Islet precursor cell (in vitro differentiated cells): ENCODE measurements at places on chromosomes 5 and 9.
A peak's percentile ranks its signal among the peaks of the same experiment; 100 is the strongest.

DNA sequence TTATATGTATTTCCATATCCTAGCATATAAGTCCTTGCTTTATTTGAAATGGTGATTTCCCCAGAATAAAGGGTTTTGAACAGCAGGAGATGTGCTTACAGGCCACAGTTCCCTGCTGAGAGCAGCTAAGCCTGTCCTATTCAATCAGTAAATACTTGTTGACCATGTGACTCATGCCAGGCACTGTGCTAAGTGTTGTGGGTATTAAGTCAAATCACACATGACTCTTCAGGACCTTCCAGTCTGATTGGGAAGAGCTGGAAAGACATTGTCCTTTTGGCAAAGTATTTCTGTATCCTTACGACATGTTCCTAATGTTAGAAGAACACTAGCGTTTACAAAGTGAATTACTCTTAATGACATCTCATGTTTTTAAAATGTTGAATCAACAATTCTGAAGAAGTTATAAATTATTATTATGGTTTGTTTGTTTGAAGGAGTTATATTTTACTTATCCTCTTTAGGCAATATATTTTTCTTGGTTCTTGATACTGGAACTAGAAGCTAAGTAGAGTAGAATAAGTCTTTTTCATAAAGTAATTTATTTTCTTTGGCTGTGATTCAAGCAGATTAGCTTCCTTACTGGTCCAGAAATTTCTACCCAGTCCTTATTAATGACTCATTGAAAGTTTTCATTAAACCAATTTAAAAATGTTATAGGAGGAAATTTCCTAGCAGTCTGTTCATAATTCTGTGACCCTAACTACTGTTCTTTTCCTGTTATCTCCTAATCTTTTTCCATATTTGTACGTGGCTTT lies 82.1 kb downstream of the GAPVD1 start:
- DNase-seq: no peak

- no peak for DNase-seq
Observed at GRCh38 chr9:132923346-132923902, 21.0 kb downstream of the TSC1 start.

DNA sequence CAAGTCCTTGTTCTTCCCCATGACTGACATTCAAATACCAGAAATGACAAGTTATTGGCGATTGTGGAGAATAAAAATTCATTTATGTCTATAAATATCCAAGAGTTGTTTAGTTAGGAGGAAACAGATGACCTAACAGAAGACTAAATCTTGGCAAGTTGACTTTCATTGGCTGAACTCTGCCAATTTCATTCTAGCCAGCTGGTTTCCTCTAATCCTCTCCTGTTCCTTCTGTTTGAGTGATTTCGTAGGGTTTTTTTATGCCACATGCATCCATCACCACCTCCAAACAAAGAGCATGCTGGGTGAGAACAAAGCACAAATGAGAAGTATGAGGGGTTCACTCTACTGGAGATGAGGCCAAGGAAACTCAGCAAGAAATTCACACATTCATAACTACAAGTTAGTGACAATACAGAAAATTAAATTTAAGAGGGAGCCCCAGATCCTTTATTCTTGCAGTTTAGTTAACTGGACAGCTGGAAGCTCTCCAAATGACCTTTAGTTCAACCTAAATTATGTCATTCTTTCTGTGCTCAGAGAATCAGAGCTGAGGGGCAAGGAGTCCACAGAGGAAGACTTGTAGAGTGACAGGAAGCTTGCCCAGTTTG lies 932.0 kb downstream of the TLE4 start:
- no peak for DNase-seq

- no peak for DNase-seq
Observed at GRCh38 chr9:134932606-134933005, 14.9 kb upstream of the FCN1 start.

DNA sequence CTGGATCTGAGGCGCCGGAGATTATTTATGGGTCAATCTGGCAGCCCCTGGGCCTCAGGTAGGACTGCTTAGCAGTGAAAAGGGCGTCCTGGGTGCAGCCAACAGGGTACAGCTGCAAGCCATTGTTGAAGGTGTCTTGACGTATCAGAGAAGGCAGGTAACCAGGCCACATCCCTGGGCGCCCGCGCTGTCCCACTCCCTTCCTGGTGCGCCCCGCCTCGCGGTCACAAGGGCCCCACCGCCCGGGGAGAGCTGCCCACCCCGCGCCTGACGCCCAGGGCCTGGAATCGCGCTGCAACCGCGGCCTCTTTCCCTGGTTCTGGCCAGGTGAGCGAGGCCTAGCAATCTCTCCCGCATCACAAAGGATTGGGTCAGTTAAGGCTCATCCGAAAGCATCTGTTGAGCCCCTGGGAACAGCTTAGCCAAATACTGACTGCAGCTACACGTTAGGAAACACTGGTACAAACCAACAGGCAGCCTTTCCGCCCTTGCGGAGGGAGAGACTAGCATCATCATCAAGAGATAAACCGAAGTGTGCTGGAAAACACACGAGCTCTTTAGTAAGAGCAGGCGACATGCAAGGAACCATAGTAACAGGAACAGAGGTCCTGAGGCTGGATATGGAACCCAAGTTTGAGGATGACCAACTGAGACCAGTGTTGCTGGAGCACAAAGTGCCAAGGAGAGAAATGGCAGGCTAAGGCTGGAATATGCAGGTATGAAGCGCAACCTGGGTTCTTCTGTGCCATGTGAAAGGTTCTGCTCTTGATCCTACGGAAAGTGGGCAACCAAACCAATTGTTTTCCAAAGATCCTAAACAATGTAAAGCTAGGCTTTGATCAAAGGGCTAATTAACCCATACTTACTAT lies 3.6 kb downstream of the RPS23 start:
- DNase-seq: peak; percentile 69

GRCh38 chr9:136289651-136290507 lies 14.0 kb downstream of the CCDC187 start:
- no peak for DNase-seq

GRCh38 chr5:33309536-33310345 lies 131.0 kb upstream of the TARS1 start:
- no peak for DNase-seq

DNA sequence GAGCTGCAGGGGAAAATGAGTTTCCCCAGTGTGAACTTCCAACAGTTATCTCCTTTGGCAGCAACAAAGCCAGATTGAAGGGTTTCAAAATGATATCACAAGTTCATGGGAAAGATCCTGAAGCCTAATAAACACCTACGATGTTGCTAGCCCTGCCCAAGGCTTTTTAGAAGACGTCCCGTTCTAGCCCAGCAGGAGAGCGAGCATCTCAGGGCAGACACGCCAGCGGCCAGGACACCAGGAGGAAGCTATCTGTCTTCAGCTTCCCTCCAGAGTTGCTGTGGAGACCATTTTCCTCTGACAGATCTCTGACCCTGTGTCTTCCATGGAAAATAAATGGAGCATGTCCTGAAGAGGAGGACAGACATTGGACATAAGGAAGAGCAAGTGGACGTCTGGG lies 98.4 kb downstream of the FBXO38 start:
- no peak for DNase-seq

GRCh38 chr5:172223901-172224873 lies 30.2 kb downstream of the EFCAB9 start:
- no peak for DNase-seq

GRCh38 chr9:84921175-84921574 lies 251.6 kb downstream of the NTRK2 start:
- no peak for DNase-seq

- peak; percentile 58 for DNase-seq
Observed at GRCh38 chr9:96423322-96423984, 5.3 kb upstream of the ZNF367 start.

GRCh38 chr5:148968311-148968710 lies 94.6 kb downstream of the SH3TC2 start:
- no peak for DNase-seq

DNA sequence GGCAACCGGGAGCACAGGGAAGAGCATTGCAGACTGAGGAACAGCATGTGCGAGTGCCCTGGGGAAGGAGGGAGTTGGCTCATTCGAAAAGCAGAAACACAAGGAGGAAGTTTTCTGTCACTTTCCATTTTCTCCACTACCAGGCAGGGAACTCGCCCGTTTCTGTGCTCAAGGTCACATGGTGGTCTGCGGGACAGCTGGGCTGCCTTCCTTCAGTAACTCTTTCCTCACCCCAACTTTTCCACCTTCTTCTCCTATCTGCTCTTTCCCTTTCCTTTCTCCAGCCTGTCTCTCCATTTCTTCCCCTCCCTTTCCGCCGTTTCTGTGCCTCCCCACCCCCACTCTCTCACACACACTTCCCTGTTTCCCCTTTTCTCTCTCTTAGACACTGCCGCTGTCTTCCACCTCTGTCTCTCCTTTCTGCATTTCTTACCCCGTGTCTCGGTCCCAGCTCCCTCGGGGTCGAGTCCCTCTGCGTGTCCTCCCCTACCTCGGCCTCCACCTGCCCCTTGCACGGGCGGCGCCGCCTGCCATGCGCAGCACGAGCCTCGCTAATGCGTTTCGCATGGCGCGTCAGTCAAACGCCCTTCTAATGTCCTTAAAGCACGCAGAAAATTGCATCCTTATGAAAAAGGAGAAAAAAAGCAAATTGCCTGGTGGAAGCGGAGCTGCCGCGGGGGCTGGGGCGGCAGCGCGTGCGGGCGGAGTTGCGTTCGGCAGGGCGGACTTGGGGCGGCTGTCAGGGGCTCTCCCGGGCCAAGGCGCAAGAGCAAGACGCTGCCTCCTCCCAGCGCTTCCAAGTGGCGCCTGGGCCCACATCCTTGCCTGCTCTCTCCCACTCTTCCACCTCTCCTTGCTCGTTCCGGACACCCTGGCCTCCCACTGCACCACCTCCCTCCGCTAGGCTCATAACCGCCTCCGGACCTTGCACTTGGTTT lies 9.5 kb downstream of the BARX1 start:
- DNase-seq: no peak

GRCh38 chr9:126915846-126916543 lies 1.4 kb downstream of the RALGPS1 start:
- no peak for DNase-seq

DNA sequence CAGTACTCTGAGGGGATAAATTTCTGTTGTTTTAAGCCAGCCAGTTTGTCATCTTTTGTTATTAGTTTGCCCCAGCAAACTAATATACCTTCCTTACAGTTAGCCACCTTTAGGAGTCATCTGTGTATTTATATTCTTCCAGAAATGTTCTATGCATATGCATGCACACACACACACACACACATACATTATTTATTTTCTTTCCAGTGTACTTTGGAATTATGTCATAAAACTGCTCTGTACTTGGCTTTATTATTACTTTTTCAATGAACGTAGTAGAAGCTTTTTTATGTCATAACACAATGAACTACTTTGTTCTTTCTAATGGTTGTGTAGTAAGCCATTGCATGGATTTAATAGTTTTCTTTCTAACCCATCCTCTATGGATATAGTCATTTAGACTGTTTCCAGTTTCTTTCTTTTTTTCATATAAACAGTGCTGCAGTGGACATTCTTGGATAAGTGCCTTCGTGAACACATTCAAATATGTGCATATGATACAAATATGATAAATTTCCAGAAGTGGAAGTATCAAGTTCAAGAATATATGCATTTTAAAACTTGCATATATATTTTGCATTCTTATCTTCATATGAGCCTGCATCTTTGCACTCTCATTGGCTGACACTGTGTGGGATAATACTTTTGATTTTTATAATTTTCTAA lies 26.6 kb upstream of the DAB2 start:
- DNase-seq: no peak

DNA sequence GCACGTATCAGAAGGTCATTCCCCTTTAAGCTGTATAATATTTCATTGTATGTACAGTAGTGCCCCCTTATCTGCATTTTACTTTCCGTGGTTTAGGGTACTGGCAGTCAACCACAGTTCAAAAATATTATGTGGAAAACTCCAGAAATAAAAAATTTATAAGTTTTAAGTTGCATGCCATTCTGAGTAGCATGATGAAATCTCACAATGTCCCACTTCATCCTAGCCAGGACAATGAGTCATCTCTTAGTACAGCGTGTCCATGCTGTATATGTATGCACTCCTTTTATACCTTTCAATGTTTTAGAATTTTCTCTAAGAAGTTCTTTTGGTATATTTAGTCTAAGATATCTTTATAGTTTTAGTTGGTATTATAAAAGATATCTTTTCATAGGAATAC lies 115.0 kb upstream of the HAND1 start:
- DNase-seq: no peak

DNA sequence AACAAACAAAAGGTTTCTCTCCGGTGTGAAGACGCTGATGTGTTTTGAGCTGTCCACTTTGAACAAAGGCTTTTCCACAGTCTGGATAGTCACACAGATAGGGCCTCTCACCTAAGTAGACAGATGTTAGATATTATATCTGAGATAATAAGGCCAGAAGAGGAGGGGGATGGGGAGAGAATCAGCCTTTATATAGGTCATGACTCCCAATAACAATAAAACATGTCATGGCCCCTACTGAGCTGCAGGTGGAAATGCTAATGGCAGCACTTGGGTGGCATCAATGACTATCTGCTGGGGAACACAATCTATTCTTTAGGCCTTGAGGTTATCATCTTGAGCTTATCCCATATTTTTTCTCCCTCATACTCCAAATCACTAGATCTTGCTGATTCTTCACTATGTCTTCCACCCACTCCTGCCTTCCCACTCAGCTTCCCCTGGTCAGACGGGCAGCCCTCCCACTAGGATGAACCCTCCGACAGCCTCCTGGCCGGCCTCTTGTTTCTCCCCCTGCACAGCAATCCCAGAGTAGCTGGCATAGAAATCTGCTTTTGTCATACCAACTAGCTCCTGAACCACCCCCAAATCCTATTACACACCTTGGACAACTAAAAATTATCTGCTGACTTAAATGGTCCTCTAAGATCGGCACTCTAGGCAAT lies 11.5 kb upstream of the SLC35D2 start:
- no peak for DNase-seq

DNA sequence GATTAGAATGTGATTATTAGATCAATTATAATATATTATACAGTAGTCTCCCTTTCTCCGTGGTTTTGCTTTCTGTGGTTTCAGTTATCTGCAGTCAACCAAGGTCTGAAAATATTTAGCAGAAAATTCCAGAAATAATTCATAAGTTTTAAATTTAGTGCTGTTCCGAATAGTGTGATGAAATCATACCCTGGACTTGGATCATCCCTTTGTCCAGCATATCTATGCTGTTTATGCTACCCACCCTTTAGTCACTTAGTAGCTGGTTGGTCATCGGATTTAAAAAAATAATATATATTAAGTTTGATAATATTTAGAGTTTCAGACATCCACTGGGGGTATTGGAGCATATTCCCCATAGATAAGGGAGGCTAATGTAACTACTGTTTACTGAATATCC lies 19.6 kb downstream of the RMI1 start:
- DNase-seq: no peak

DNA sequence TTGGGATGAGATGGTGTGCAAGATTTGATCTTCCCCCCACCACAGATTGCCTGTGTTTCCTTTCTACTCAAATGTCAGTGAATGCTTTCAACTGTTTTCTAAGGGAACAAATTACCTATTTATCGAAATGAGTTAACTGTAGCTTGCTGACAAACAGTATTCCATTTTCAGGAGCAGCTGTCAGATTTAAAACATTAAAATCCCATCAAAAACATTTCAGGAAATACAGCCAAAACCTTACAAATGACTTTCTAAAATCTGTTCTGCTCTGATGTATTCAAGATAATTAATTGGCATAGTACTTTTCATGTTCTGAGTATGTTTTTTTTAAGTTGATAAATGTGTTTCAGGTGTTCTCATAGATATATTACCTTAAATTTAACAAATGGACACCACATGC lies 158.0 kb upstream of the DMRTA1 start:
- DNase-seq: no peak

- DNase-seq: no peak
Observed at GRCh38 chr9:16744394-16744793, 126.1 kb downstream of the BNC2 start.

GRCh38 chr9:101601904-101602765 lies 7.4 kb upstream of the PPP3R2 start:
- DNase-seq: peak; percentile 66

- no peak for DNase-seq
Observed at GRCh38 chr5:33688526-33688925, 203.3 kb downstream of the ADAMTS12 start.
